ENCODE measurements at places on chromosomes 5 and 9. TPM values are rescaled to one million over a fixed set of nuclear protein-coding genes. Genes with fewer than 3 reads are reported as not detected.

FRRS1L gene
- under 0.01 TPM for total RNA-seq

PTGES gene
- 0.34 TPM for total RNA-seq

FAM81B gene
- total RNA-seq: not detected

GLIPR2 gene
- 29.6 TPM for total RNA-seq

CDO1 gene
- 2.7 TPM for total RNA-seq

PCDHGB4 gene
- 0.69 TPM for total RNA-seq

CDX1 gene
- not detected for total RNA-seq

CKMT2 gene
- not detected for total RNA-seq

ARL14EPL gene
- total RNA-seq: 0.40 TPM

DNA sequence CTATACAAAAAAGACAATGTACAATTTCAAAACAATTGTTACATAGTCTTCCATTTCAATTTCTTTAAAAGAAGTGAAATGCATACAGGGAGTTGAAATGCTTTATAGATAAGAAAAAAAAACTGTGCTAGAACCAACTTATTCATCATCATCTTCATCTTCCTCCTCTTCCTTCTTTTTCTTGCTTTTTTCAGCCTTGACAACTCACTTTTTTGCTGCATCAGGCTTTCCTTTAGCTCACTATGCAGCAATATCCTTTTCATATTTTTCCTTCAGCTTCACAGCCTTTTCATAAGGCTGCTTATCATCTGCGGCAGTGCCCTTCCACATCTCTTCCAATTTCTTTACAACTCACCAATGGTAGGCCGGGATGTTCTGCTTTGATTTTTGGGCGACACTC, 4.4 kb downstream of the LHFPL2 start:
- no peak for DNase-seq

DNA sequence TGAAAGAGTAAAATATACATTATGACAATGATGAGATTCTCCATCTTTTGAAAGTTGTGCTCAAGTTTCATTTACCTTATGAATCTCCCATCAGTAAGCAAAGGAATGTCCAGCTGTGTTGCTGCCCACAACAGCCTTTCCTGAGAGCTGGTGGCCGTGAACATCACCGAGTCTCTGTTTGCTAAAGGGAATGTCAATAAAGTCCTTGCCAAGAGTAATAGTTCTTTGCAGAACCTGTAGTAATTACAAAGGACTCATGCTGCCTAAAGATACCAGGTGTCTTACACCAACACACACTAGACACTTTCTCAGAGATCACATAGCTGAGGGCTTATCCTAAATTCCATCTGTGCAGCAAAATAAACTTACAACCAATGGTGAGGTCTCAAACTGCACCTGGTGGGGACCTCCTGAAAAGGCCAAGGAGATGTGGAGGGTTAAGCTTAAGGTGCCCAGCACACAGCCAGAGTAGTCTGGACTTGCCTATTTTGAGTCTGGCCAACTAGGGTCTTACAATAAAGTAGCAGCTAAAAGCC, 111.1 kb upstream of the DAPK1 start:
- DNase-seq: peak; percentile 56

DNA sequence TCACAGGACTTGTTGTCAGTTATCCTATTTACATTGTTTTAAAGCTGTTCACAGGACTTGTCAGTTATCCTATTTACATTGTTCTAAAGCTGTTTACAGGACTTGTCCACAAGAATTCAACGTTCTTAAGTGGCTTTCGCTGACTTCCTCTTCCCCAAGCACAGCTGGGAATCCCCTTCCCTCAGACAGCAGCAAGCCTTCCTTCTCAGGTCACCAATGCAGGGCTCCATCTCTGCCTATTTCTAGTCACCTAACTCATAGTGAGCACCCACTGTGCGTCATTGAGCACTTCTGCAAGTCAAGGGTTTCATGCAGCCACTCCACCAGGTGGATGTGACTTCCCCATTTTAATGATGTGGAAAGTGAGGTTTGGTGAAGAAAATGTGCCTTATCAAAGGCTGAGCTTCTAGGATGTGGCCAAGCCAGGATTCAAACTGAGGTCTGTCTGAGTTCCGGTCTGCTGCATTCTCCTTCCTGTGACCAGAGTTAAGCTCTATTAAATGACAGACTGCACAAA, 109.8 kb upstream of the ZNF462 start:
- no peak for DNase-seq

DNA sequence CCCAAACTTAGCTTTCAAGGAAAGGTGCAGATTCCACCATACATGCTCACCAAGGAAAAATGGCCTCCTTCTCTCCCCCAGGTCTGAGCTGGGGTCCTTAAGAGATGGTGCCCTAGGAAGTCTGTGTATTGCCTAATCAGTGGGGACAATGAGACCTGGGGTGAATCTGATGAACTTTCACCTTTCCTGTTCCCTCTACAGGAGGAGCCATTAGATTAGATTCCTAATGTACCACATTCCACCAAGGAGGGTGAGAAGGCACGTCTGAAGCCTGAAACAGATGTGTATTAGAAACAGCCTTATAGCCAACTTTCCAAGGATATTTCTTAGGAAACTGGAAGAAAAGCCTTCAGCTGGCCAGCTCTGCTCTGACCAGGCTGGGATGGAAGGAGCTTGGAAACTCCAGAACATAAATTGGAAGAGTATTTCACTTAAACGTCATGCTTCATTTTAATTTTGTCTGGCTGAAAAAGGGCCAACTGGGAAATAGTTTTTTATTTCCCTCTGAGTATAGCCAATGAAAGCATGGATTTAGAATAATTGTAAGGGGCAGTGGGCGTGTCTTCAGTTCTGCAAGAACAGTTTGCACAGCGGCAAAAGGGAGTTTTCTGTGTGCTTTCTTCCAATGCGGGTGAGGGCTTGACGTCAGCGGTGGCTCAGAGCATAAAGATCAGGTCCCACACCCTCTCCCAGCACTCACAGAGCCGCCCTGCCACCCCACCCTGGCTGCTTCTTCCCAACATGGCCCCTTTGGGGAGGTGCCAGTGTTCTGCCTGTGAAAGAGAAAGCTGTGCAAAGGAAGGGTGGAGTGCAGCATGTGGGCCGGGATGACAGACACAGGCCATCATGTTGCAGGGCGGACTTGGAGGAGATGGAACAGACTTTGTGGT, 210.9 kb downstream of the ESM1 start:
- DNase-seq: peak; percentile 57

DNA sequence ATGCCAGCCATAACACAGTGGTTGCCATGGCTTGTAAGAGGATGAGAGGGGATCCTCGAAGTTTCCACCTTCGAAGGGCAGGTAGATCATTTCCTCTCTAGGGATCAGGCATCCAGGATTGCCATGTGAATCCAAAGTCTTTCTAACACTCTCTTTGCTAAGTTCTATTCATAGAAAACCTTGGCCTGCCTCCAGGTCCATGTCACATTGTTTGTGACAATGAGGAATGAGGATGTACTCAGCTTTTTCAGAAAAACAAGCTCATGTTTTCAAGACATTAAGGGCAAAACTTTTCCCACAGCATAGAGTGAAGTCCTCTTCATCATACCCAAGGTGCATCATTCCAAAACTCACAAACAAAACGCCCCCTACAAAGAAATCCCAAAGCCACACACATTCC, 19.6 kb downstream of the ESM1 start:
- DNase-seq: no peak

GRCh38 chr5:2806176-2806575, 54.7 kb upstream of the IRX2 start:
- no peak for DNase-seq

GRCh38 chr5:179668391-179668790, 12.4 kb downstream of the CBY3 start:
- DNase-seq: peak; percentile 56

GRCh38 chr5:127804886-127805426, 101.8 kb downstream of the CCDC192 start:
- DNase-seq: peak; percentile 43

- no peak for DNase-seq
Measured at GRCh38 chr5:156052656-156053055, 274.3 kb upstream of the SGCD start.

GRCh38 chr5:27708534-27708933, 670.1 kb upstream of the CDH9 start:
- DNase-seq: peak; percentile 67

DNA sequence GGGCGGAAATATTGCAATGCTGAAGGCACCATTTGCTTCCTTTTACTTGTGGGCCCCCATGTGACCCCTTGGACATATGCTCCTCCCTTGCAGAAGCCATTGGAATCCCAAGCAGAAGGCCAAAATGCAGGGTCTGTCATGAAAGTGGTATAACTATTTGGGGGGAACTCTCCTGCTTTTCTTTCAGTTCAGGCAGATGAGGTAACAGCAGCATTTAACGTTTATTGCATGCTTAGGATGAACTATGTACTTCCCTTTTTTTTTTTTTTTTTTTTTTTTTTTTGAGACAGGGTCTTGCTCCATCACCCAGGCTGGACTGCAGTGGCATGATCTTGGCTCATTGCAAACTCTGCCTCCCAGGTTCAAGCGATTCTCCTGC, 7.8 kb downstream of the FOXI1 start:
- no peak for DNase-seq

- no peak for DNase-seq
Measured at GRCh38 chr9:98727428-98727827, 18.7 kb upstream of the GABBR2 start.

All from LHCN-M2 (cell line).